LHCN-M2 (cell line): ENCODE measurements at places on chromosomes 12 and 14. TPM values are rescaled to one million over a fixed set of nuclear protein-coding genes. Genes with fewer than 3 reads are reported as not detected.

DNA sequence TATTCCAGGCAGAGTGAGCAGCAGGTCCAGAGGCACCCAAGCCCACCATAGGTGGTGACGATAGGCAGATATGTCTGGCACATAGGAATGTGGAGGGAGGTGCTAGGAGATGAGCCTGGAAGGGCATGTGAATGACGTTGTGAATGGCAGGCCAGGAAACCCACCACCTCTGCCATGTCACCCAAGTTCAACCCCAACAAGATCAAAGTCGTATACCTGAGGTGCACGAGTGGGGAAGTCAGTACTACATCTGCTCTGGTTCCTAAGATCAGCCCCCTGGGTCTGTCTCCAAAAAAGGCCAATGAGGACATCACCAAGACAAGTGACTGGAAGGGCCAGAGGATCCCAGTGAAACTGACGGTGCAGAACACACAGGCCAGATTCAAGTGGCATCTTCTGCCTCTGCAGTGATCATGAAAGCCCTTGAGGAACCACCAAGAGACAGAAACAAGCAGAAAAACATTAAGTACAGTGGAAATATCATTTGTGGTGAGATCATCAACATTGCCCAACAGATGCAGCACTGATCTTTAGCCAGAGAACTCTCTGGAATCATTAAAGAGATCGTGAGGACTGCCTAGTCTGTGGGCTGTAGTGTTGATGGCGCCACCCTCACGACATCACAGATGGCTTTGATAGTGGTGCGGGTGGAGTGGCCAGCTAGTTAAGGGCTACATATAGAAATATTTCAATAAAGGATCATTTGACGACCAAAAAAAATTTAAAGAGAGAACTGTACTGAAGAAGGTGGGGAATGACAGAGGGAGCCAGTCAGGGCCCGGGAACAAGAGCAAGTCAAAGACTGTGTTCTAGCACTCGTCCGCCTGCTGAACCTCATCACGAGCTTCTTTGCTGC, 99.7 kb downstream of the ZFP36L1 start:
- peak; percentile 87 for DNase-seq

LHX5 gene
- total RNA-seq = not detected in 2 replicates

GRCh38 chr14:34081576-34082136, 130.8 kb upstream of the EGLN3 start:
- peak; percentile 49 for DNase-seq

GPD1 gene
- 0.17 TPM in 1 of 2 replicates, not detected in the other for total RNA-seq

DNA sequence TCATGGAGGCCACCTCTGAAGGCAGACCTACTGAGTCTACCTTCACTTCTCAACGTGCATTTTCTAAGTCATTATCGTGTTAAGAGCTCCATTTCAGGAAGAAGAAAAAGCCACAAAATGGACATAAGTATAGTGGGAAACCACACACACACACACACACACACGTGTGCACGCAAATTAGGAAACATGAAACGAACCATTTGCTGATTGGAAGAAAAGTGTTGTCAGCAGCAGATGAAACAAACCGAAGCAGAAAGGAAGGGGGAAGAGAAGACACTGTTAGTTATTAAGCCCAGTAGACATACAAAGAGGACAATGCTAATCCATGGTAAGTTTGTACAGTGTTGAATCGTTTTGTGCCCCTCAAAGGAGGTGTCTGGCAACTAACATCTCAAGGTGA, 9.9 kb upstream of the VPS33A start:
- DNase-seq = no peak

DNA sequence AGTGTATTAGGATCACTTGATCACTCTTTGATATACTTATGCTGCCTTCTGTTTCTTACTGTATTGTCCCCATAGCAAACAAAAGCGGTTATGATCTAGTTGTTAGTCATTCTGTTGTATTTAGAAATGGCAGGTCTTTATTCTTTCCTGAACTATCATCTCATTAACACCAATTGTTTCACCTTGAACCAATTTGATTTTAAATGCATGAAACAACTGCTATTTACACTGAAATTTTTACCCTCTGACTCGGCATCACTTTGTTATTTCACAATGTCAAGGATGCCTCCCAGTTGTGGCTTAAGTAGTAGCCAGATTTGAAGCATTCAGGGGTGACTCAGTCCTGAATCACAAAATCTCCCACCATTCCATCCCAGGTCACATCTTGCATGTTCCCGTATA, 303.5 kb downstream of the EGLN3 start:
- DNase-seq = peak; percentile 97

HCFC2 gene
- 23.1 and 23.7 TPM in 2 replicates for total RNA-seq

DNA sequence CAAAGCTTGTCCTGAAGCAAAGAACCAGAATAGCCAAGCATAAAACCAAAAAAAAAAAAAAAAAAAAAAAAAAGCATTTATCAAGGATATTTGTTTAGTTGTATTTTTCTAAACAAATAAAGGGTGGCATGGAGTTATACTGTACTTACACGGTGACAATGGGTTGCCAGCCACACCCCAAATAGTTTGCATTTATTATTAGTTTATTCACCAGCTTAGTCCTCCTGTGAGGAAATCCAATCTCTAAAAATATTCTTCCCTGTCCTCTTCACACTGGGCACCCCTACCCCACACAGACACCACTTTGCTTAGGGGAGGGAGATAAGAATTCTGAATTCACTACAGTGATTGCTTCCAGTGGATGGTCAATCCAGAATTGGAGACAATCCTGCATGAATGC, 18.9 kb downstream of the PLEKHG7 start:
- no peak for DNase-seq
